GM12878 (cell line): ENCODE measurements at places on chromosomes 11 and 22. TPM values are rescaled to one million over a fixed set of nuclear protein-coding genes. Genes with fewer than 3 reads are reported as not detected.

The MS4A18 gene
- not detected in 2 replicates for polyA plus RNA-seq

DNA sequence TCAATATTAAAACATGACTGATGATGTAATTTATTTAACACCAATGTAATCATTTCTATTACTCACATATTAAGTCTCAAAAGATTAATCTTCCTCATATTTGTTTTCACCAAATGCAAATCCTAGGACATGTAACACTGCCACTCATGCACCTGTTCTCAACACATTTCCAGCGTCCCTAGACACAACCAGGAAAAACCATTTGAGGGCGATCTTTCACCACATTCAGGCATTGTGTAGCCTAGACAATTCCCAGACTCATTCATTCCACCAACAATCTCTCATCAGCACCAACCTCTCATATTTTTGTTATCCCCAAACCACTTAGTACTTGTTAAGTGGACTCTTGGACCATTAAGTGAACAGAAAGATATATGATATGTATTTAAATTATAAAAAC is 66.1 kb downstream of the SLC36A4 start:
- no peak overlapping the region for H3K27ac ChIP-seq
- DNase-seq: no peak
- no peaks in the 10 kb centered on the region for H3K4me1 ChIP-seq
- no peak overlapping the region for H3K4me3 ChIP-seq
- no peaks in the 10 kb centered on the region for H3K27me3 ChIP-seq

DNA sequence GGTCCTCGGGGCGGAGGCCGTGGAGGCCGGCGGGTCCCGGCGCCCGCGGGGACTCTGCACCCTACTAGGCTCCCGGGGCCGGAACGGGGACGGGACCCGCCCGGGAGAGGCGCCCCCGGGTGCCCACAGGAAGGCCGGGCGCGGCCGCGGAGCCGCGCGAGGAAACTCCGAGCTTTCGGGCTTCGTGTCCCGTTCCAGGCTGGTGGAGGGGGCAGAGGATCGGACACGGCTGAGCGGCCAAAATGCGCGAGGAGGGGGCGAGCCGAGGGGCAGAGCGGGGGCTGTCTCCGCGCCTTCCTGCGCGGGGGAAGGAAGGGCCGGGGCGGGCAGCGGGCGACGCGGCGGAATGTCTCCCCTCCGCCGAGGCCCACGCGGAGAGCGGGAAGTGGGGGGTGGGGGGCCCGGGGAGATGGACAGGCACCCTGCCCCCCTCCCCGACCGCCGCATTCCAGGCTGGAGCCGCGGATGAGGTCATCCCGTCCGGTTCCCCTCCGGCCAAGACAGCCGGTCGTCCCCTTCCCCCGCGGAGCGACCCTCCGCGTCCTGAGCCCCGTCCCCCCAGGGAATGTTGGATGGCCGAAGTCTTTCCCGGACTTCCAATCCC is 430 bp downstream of the CDC42EP1 start:
- H3K4me3 ChIP-seq: no peak overlapping the region
- H3K4me1 ChIP-seq: no peaks in the 10 kb centered on the region; the same call in 1 of the 2 replicates
- DNase-seq: no peak
- no peak overlapping the region for H3K27ac ChIP-seq

DNA sequence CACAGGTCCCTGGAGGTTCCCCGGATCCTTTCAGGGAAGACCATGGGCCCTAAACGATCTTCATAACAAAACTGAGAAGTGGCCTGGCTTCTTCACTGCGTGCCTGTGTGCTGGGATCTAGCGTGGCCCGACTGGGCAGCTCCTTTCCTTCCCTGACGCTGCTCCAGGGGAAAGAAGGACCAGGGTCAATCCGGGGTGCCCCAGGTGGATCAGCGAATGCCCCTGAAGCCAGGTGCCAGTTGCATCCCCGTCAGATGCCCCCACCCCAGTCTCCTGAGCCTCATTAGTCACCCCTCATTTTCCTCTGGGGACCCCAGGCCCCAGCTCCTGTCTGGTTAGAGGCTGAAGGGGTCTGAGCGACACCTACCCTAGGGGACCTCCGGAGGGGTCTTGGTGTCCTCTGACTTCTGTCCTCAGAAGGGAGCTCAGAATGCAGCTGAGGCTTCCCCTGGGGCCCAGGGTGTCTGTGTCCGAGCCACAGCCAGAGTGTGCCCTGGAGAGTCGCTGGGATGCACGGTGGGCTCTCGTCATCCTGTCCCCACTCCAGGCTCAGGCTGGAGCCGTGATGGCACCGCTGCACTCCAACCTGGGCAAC is 18.7 kb upstream of the MUC6 start:
- no peak overlapping the region for H3K27ac ChIP-seq
- no peaks in the 10 kb centered on the region for H3K36me3 ChIP-seq
- no peaks in the 10 kb centered on the region for H3K27me3 ChIP-seq

The TESMIN gene
- 2.0 and 3.4 TPM in 2 replicates for polyA plus RNA-seq

The MMP13 gene
- not detected in 2 replicates for polyA plus RNA-seq
